ENCODE measurements at places on chromosomes 4 and X.

GRCh38 chr4:73181231-73181630 is 77.4 kb downstream of the ANKRD17 start:
- H3K36me3 ChIP-seq = no peaks in the 10 kb centered on the region
- H3K4me3 ChIP-seq = no peak overlapping the region
- H3K4me1 ChIP-seq = no peaks in the 10 kb centered on the region
- no peaks in the 10 kb centered on the region for H3K27me3 ChIP-seq
- no peak for DNase-seq
- no peak overlapping the region for H3K27ac ChIP-seq

DNA sequence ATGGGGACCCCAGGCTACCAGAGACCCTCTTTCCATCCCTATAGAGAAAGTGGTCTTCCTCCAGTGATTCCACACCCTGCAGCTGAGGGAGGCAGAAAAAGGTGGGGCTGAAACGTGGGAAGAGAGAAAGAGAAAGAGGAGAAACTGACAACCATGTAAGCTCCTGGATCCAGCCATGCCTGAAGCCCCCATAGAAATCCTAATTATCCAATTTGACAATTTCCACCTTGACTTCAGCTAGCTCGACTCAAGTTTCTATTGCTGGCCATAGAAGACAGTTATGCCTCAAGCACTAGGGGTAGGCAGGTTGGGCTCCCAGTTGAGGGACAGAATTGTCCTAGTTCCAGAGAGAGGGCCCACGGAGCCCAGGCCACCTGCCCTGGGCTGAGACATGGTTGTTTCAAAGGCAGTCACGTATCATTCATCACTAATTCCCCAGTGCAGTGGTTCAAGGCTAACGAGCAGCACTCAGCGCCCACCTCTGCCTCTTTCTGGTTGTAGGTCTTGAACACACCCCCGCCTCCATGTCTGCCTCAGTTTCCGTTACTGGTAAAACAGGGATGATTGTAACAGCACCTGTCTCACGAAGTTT is 39.8 kb upstream of the ASMTL start:
- H3K27ac ChIP-seq = no peak overlapping the region
- no peak for DNase-seq
- no peak overlapping the region for H3K4me3 ChIP-seq
- H3K27me3 ChIP-seq = no peaks in the 10 kb centered on the region

GRCh38 chr4:186628058-186628711 is 72.8 kb upstream of the MTNR1A start:
- DNase-seq = no peak
- no peaks in the 10 kb centered on the region for H3K36me3 ChIP-seq
- H3K4me1 ChIP-seq = no peaks in the 10 kb centered on the region
- no peaks in the 10 kb centered on the region for H3K27me3 ChIP-seq
- no peak overlapping the region for H3K4me3 ChIP-seq
- H3K27ac ChIP-seq = no peak overlapping the region

DNA sequence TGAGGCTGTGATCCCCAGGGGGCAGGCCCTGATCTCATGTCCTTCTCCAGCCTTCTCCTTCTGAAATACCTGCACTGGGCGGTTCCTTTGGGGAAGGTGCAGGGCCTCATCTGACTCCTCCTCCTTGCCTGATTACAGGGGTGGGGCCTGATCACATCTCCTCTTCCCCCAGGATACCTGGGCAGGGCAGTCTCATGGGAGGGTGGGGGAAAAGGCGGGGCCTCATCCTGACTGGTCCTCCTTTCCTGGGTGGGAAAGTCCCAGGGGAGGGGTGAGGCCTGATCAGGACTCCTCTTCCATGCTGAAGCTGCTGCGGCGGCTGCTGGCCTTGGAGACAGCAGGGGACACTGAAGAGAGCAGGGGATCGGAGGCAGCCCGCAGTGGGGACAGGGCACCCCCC is 13.3 kb downstream of the TFE3 start:
- H3K27me3 ChIP-seq = no peaks in the 10 kb centered on the region
- no peaks in the 10 kb centered on the region for H3K4me1 ChIP-seq
- H3K27ac ChIP-seq = no peak overlapping the region
- H3K36me3 ChIP-seq = no peaks in the 10 kb centered on the region

GRCh38 chrX:19334945-19335626 is 8.6 kb upstream of the PDHA1 start:
- no peaks in the 10 kb centered on the region for H3K36me3 ChIP-seq
- no peaks in the 10 kb centered on the region for H3K27me3 ChIP-seq
- H3K4me1 ChIP-seq = no peaks in the 10 kb centered on the region
- H3K27ac ChIP-seq = no peak overlapping the region
- H3K4me3 ChIP-seq = no peak overlapping the region
- no peak for DNase-seq

DNA sequence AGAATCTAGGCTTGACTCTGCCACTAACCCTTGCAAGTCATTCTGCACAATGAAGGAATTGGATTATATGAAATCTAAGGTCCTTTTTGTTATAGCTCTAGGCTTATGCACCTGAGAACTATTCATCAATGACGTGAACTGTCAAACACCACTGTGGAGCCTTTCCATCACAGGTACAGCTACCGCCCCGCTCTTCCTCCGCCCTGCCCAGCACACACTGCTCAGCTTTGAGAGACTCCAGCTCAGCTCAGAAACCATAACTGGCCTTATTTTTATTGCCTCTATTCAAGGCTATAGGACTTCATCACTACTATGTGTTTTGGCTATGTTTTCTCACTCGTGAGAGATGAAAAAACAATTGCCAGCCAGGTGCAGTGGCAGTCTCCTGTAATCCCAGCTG is 88.2 kb upstream of the RPL34 start:
- H3K4me1 ChIP-seq = peaks cover 31% of the 10 kb centered on the region
- H3K4me3 ChIP-seq = no peak overlapping the region
- no peaks in the 10 kb centered on the region for H3K36me3 ChIP-seq
- no peaks in the 10 kb centered on the region for H3K27me3 ChIP-seq
- no peak overlapping the region for H3K27ac ChIP-seq

GRCh38 chr4:107863850-107864371 is 39.2 kb downstream of the SGMS2 start:
- DNase-seq = no peak
- H3K27ac ChIP-seq = no peak overlapping the region
- H3K4me3 ChIP-seq = no peak overlapping the region
- H3K27me3 ChIP-seq = no peaks in the 10 kb centered on the region

DNA sequence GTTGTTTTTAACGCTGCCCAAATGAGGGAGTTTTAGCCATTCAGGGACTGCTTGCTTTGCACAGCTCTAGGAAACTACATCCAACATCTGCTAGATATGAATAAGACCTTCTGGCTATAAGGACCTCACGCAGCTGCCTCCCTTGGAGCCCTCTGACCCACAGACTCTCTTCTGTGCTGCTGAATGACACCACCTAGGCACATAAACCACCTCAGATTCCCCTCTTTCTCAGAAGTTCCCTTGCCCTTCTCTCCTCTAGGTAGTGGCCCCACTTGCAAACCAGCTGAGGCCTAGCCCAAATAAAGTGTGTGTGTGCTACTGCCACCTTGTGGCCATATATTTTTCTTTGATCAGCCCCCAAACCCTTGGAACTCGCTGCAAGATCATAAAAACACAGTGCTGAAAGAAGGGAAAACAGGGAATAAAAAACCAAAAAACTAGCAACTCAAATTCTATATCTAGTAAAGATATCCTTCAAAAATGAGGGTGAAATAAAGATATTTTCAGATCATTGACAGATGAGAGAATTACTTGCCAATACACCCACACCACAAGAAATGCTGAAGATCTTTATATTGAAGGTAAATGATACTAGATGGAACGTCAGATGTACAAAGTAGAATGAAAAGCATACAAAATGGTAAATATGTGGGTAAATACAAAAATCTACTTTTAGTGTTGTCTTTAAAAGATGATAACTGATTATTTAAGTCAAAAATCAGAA is 265.9 kb downstream of the ADAMTS3 start:
- no peaks in the 10 kb centered on the region for H3K36me3 ChIP-seq
- DNase-seq = peak; percentile 16
- H3K27me3 ChIP-seq = no peaks in the 10 kb centered on the region

- H3K4me1 ChIP-seq = peaks cover 3% of the 10 kb centered on the region
- H3K27ac ChIP-seq = no peak overlapping the region
- H3K4me3 ChIP-seq = no peak overlapping the region
- H3K36me3 ChIP-seq = peaks cover 20% of the 10 kb centered on the region
Measured at GRCh38 chr4:152640058-152640921, 39.5 kb downstream of the TMEM154 start.

GRCh38 chr4:31538877-31539276 is 818.7 kb downstream of the PCDH7 start:
- H3K27me3 ChIP-seq = no peaks in the 10 kb centered on the region
- DNase-seq = no peak
- no peaks in the 10 kb centered on the region for H3K36me3 ChIP-seq
- no peaks in the 10 kb centered on the region for H3K4me1 ChIP-seq

- DNase-seq = no peak
- no peak overlapping the region for H3K27ac ChIP-seq
- no peaks in the 10 kb centered on the region for H3K27me3 ChIP-seq
- H3K4me3 ChIP-seq = no peak overlapping the region
- H3K4me1 ChIP-seq = no peaks in the 10 kb centered on the region
- no peaks in the 10 kb centered on the region for H3K36me3 ChIP-seq
Measured at GRCh38 chr4:123741906-123742305, 345.3 kb downstream of the SPRY1 start.

- no peaks in the 10 kb centered on the region for H3K27me3 ChIP-seq
- no peak overlapping the region for H3K4me3 ChIP-seq
Measured at GRCh38 chr4:120299631-120300030, 233.0 kb upstream of the MAD2L1 start.

DNA sequence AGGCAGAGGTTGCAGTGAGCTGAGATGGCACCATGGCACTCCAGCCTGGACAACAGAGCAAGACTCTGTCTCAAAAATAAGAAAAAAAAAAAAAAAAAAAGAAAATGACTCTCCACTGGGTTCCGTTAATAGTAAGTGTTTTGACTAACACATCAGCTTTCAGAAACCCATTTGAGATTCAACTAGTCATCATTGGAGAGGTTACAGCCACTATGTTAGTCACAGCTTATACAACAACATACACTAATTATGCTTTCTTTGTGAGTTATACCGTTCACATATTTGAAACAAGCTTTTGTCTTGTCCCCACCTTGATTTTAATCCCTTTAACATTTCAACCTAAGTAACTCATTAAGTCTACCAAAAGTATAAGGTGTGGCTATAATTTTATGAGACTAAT is 48.2 kb downstream of the HADH start:
- H3K4me1 ChIP-seq = peaks cover 34% of the 10 kb centered on the region
- no peak overlapping the region for H3K27ac ChIP-seq
- H3K27me3 ChIP-seq = no peaks in the 10 kb centered on the region
- no peak for DNase-seq
- H3K36me3 ChIP-seq = no peaks in the 10 kb centered on the region
- H3K4me3 ChIP-seq = no peak overlapping the region

DNA sequence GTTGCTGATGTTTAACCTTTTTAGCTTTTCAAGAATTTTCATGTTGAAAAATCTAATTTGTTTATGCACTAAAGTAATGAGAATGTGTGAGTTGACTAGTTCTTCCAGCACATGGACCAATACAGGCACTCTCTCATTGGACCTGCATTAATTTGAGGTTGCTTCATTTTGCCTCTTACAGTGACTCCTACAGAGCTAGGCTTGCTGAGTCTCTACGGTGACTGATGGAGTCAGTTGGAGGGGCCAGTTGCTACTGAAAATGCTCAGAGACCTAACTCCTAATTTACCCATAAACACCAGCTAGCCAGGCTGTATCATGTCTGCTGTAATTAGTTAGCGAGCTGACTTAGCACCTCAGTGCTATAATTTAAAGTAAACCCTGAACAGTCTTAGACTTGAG is 10.9 kb downstream of the MTHFD2L start:
- H3K27ac ChIP-seq = no peak overlapping the region
- H3K27me3 ChIP-seq = no peaks in the 10 kb centered on the region
- H3K4me1 ChIP-seq = no peaks in the 10 kb centered on the region
- no peak for DNase-seq

DNA sequence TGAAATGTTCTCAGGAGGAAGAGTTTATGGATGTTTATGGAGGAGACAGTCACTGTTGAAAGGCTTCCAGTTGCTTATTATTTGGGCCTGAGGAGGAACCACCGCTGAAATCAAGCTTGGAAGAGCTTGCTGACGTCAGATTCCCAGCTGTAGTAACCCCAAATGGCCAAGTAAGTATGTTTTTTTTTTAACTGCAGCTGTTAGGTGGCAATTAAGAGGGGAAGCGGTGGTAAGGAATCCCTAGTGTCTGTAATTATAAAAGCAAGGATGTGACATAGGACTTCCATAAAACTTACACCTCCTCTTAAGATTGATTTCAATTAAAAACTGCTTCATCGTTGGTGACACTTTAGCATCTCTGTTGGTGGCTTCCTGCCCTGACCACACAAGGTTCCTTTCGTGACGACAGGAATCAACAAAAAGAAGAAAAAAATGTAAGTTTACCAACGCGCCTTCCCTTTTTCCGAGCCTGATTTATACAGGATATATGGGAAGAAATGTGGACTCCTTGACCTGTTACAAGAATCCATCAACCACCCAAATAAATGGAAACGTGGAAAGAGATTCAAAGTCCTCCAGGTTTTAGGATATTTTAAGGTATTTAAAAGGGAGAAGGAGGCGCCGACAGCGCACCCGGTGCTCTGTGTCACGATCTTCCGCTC is 884 bp downstream of the RELL1 start:
- peaks cover 35% of the 10 kb centered on the region for H3K4me1 ChIP-seq
- no peaks in the 10 kb centered on the region for H3K36me3 ChIP-seq
- DNase-seq = peak; percentile 35

DNA sequence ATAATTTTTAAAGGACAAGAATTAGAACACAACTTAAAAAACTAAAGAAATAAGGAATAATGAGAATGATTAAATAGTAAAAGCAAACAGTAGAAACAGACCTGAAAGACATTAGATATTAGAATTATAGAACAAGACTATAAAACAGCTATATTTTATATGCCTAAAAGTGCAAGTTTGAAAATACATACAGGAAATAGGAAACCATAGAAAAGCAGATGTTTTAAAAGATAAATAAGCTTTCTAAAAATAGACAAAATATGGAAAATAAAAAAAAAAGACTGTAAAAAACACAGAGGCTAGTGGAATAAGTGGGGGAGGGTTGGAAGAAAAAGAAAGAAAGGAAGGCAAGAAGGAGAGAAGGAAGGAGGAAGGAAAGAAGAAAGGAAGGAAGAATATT is 407.3 kb downstream of the IDS start:
- no peaks in the 10 kb centered on the region for H3K4me1 ChIP-seq
- DNase-seq = no peak
- no peaks in the 10 kb centered on the region for H3K36me3 ChIP-seq
- H3K27me3 ChIP-seq = no peaks in the 10 kb centered on the region
- no peak overlapping the region for H3K27ac ChIP-seq

GRCh38 chr4:138562544-138562991 is 320.4 kb upstream of the SLC7A11 start:
- no peaks in the 10 kb centered on the region for H3K36me3 ChIP-seq
- DNase-seq = no peak
- no peaks in the 10 kb centered on the region for H3K27me3 ChIP-seq

DNA sequence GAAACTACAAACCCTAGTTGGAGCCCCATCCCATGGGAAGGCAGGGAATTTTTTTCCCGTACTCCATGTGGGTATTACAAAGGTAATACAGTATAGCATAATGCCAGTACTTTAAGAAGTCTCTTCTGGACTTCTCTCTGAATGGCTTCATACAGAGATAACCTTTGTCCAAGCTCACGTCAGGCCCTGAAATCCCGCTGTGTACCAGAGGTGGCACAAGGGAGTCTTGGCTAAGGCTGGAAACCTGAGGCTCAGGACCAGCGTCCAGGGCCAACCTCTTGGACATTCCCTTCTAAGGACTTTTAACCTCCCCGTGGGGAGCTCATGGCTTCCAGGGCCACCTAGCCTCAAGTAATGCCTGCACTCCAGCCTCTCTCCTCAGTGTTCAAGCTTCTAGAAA is 338.9 kb upstream of the FAM241A start:
- H3K4me1 ChIP-seq = no peaks in the 10 kb centered on the region
- DNase-seq = no peak
- no peaks in the 10 kb centered on the region for H3K27me3 ChIP-seq
- no peaks in the 10 kb centered on the region for H3K36me3 ChIP-seq
- H3K4me3 ChIP-seq = no peak overlapping the region

Data from T-cell (primary cell).